ENCODE measurements at places on chromosomes 12 and 14. TPM values are rescaled to one million over a fixed set of nuclear protein-coding genes. Genes with fewer than 3 reads are reported as not detected.

Gene A2M
- 263 TPM for total RNA-seq

Gene CACNA2D4
- total RNA-seq, result 1.8 TPM

Gene TRPV4
- 3.8 TPM for total RNA-seq

Gene MEG3
- total RNA-seq, result 250 TPM

Gene TPH2
- total RNA-seq, result 0.11 TPM

Gene NKX2-1
- total RNA-seq, result 0.39 TPM

Gene TRHDE
- total RNA-seq, result 9.6 TPM

Gene PPP1CC
- 108 TPM for total RNA-seq

Gene SRGAP1
- total RNA-seq, result 13.9 TPM

Gene SPTLC2
- 68.1 TPM for total RNA-seq

Gene CD9
- 139 TPM for total RNA-seq

Gene BIN2
- total RNA-seq, result 5.6 TPM

Gene CEP290
- total RNA-seq, result 24.6 TPM

Gene DBX2
- 5.0 TPM for total RNA-seq

Gene MYF5
- not detected for total RNA-seq

Gene SOAT2
- not detected for total RNA-seq

Gene MMP17
- 22.8 TPM for total RNA-seq
